ENCODE measurements at places on chromosomes 16 and 17. TPM values are rescaled to one million over a fixed set of nuclear protein-coding genes. Genes with fewer than 3 reads are reported as not detected.

The COG4 gene
- total RNA-seq, result 31.6 TPM

The SLC13A2 gene
- 0.06 TPM for total RNA-seq

The MYH8 gene
- not detected for total RNA-seq

The KIF22 gene
- 102 TPM for total RNA-seq

The NPIPA7 gene
- 12.8 TPM for total RNA-seq

The CAVIN1 gene
- 476 TPM for total RNA-seq

The RAP1GAP2 gene
- total RNA-seq, result 14.6 TPM

The IRX5 gene
- 2.2 TPM for total RNA-seq

The FOXC2 gene
- total RNA-seq, result 2.0 TPM

The KCNJ12 gene
- 1.1 TPM for total RNA-seq

The TBC1D28 gene
- not detected for total RNA-seq

The GGT6 gene
- total RNA-seq, result 0.08 TPM

The HOXB13 gene
- 2.3 TPM for total RNA-seq

The ZNF287 gene
- total RNA-seq, result 14.4 TPM

The PIPOX gene
- 0.06 TPM for total RNA-seq

The CCL23 gene
- not detected for total RNA-seq

The KRT20 gene
- 0.47 TPM for total RNA-seq

The CASKIN1 gene
- total RNA-seq, result 0.67 TPM

The KLHL10 gene
- total RNA-seq, result 0.10 TPM

The SYNRG gene
- 15.7 TPM for total RNA-seq

The GCGR gene
- total RNA-seq, result 0.26 TPM

The TBC1D3K gene
- total RNA-seq, result not detected

The HBA2 gene
- total RNA-seq, result 0.44 TPM

The TMEM204 gene
- total RNA-seq, result not detected

The HOXB3 gene
- total RNA-seq, result 5.5 TPM

The ZNF500 gene
- 9.8 TPM for total RNA-seq

The GCSH gene
- 52.3 TPM for total RNA-seq

The TMEM235 gene
- not detected for total RNA-seq

The TMUB2 gene
- 37.3 TPM for total RNA-seq

The GPR179 gene
- total RNA-seq, result 0.02 TPM

The TNS4 gene
- 91.4 TPM for total RNA-seq

The FOXF1 gene
- not detected for total RNA-seq

The TAT gene
- not detected for total RNA-seq

The LUC7L3 gene
- total RNA-seq, result 93.0 TPM

The SEPTIN12 gene
- not detected for total RNA-seq

The SEC14L5 gene
- total RNA-seq, result not detected

The KRTAP3-2 gene
- 0.35 TPM for total RNA-seq

The CCL5 gene
- 2.0 TPM for total RNA-seq

The LMF1 gene
- total RNA-seq, result 11.2 TPM

All from A549 treated with DMSO at 1 μM for 4 hours (cell line).